ENCODE measurements at places on chromosomes 1 and 21.

GRCh38 chr1:230459465-230459864, 33.3 kb upstream of the PGBD5 start:
- no peak for DNase-seq

GRCh38 chr1:58818075-58818474, 34.2 kb upstream of the JUN start:
- DNase-seq: no peak

- DNase-seq: no peak
Measured at GRCh38 chr21:45788637-45789506, 145.3 kb downstream of the PCBP3 start.

- no peak for DNase-seq
Measured at GRCh38 chr1:159869607-159870006, 7.2 kb upstream of the VSIG8 start.

- no peak for DNase-seq
Measured at GRCh38 chr1:7861452-7861851, 8.6 kb upstream of the UTS2 start.

- no peak for DNase-seq
Measured at GRCh38 chr21:41953831-41954653, at the start of gene C2CD2. TSS of gene C2CD2 (minus strand) at chr21:41954018. CDS start at chr21:41953648, 370 bp downstream.

DNA sequence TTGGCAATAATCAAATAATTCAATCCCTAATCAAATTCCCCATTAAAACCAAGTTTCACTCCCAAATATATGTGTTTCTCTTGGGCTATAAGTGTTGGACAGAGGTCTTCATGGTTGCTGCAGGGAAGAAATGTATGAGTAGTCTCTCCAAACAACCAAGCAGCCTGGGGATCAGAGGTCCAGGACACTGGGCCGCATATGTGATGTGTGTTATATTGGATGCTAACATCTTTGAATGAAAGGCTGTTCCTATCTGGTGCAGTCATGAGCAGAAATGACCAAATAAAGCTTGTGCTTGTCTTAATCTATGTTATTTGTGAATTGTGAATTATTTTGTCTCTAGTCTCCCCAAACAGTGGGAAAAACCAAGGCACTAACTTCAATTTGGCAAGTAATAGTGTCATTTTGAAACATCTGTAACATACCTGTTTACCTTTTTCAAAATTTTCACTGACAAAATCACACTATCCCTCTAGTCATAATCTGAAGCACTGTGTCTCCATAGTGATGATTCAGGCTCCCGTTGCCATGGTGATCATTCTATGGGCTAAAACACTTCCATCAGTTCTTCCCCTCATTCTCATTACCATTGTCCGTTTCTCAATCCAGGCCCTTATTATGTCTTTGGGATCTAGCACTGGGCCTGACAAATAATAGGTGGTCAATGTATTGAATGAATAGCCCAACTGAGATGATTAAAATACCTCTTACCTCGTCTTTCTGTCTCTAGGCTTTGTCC, 12.5 kb upstream of the TADA1 start:
- no peak for DNase-seq

DNA sequence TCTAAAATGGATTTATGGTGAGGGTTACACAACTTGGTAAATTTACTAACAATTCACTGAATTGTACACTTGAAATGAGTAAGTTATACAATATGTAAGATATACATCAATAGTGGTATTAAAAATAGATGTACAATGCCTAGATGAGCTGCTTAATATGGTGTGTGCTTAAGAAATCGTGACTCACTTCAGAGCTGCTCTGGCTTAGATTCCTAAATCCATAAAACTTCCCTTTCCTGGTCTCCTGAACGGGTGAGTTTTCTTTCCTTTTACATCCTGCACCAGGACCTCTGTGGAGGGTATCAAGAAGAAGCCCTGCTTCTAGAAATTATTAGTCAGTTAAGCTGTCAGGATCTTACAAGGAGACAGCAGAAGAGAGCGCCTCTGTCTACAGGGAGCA, 30.4 kb downstream of the H3-3A start:
- no peak for DNase-seq

DNA sequence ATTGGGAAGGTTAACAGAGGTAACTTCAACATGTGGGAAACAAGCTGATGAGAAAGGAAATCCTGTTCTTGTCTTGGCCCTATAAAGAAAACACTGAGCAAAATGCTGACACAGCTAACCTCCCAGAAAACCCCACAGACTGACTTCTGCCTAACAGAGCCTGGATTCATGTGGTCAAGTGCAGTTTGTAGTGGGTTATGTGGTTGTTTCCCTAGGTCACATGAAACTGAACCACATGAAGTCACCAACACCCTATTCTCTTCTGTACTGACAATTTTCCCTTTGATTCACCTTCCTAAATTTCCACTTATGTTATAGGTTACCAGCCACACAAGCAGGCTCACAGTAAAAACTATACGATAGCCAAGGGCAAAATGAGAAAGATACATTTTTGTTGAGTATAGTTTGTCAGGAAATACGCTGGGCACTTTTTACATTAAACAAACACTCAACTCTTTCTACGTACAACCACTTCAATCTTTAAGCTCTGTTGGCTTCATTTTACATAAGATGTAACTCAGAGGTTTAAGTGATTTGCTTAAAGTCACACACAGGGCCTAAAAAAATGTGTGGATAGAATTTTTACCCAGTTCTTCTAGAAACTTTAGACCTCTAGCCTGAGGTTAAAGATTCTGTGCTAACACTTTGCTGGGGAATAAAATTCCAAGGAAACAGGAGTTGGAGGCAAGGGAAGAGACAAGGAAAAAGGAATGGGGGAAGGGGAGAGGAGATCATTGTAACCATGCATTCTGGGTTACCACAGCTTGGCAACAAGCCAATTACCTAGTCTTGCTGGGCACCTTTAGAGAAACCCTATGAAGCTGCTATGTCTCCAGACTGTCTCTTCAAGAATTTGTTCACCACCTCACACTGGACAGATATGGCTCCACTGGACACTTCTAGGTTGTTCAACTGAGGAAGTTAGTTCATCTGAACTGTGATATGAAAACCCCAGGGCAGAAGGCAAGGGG, 601.6 kb upstream of the USP24 start:
- no peak for DNase-seq

GRCh38 chr1:51101976-51102375, at the start of gene C1orf185:
TSS of gene C1orf185 (plus strand) at chr1:51102228. CDS start at chr1:51102234, 6 bp downstream.
- no peak for DNase-seq

GRCh38 chr1:74650561-74650960, 23.0 kb downstream of the ERICH3 start:
- DNase-seq: no peak

- no peak for DNase-seq
Measured at GRCh38 chr21:33021150-33021549, 4.6 kb upstream of the OLIG2 start.

GRCh38 chr1:230682274-230682673, 31.6 kb downstream of the AGT start:
- DNase-seq: no peak

GRCh38 chr1:213014642-213015041, 1.0 kb downstream of the ANGEL2 start:
- DNase-seq: no peak

DNA sequence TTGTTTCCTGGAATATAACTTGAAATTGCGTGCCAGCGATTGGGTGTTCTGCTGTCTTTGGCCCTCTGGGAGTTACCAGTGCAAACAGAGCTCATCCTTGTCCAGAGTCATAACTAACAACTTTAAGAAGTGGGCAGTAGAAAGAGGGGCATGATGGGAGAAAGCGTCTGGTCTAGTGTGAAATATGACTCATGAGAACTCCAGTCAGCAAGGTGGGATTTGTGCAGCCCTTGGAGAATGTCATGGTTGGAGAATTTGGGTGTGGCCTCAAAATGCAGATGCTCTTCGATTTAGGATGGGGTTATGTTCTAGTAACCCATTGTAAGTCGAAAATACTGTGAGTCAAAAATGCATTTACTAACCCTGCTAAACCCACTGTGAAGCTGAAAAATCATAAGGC, 12.9 kb downstream of the ATP1B1 start:
- no peak for DNase-seq

DNA sequence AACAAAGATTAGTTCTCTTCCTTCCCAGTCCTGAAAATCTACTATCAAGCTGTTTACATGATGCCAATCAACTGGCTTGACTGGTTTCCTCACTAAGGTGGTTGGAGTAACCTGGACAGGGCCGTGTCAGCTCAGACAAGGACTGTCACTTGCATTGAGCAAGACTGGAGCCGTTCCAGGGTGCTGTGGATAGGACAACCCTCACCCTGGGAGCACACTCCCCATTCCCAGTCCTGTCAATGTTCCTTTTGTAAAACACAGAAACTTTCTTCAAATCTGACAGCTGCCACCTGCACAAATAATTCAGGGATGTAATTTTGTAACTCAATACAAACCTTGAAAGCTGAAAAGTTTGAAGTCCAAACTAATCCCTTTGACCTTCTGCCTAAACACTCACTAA, 31.4 kb downstream of the PLPP3 start:
- no peak for DNase-seq

Data from stimulated activated CD8-positive, alpha-beta memory T cell treated with anti-CD3 and anti-CD28 coated beads, Interleukin-2, amount 100 ng/mL, for 1 hour (primary cell).